NCI-H1694 treated with DMSO at 0.1 percent for 48 hours (cell line): ENCODE measurements at places on chromosomes 13 and 19.

DNA sequence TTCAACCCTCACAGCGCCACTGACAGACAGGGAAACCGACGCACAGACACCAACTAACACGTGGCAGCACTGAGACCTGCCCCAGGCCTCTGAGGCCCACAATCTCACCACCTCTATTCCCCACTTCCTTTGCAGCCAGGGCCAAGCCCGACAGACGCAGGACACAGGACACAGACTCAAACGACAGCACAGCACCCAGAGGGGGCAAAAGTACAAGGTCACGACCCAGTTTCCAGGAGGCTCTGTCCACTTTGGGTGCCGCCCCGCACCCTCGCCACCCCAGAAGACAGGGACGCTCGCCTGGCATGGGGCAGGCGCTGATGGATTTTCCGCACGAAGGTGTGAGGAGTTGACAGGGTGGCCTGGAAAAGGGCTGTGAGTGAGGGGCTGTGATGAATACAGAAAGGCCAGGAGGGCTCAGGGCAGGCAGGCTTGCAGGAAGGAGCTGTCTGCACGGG, 48.8 kb downstream of the MLLT1 start:
- DNase-seq: no peak

- DNase-seq: no peak
Measured at GRCh38 chr13:99376924-99377323, 69.7 kb upstream of the GPR183 start.

DNA sequence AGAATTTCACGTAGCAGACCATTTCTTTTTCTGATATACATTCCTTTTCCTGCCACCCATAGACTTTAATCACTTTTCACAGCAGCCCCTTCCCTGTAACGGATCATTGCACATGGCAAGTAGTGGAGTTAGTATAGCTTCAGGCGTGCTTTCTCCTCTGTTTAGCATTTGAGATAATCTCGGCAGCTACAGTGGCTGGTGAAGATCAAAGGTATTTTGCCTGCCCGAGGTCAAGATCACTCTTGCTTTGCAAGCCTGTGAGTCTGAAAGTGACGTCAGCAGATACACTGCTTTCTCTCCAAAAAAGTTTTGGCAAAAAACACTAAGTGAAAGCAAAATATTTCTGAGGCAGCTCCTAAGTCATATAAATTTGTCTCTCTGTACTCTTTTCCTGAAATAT, 260.0 kb downstream of the NDFIP2 start:
- no peak for DNase-seq

- DNase-seq: no peak
Measured at GRCh38 chr13:109707044-109707741, 79.2 kb downstream of the IRS2 start.

GRCh38 chr19:3710265-3710812, 2.2 kb downstream of the TJP3 start:
- DNase-seq: no peak

- DNase-seq: no peak
Measured at GRCh38 chr13:107117327-107118012, 549.5 kb upstream of the ARGLU1 start.

- DNase-seq: no peak
Measured at GRCh38 chr19:41774515-41774980, 19.2 kb downstream of the CEACAM6 start.

- no peak for DNase-seq
Measured at GRCh38 chr13:114229506-114229905, 5.2 kb upstream of the CDC16 start.

DNA sequence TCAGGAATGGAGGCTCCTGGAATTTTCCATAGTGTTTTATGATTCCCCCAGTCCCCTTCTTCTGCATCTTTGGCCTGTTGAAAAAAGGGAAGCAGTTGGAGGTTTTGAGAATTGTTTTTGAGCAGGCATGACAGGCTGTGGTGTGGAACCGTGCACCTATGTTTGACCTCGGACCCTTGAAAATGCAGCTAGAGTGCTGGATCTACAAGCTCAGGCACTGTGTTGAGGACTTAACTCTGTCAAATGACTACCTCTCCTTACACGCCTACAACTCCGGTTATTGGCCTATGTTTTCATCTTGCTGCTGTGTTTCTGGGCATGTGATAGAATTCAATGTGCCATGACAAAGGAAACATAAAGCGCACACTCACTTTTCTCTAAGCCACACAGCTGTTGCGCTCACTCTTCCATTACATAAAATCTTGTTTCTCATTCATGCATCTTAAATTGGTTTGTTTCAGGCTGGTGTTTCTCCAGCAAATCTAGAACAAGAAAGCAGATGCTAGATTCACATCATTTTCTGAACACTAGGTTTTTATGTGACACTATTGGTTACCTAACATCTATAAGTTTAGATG, 616.6 kb downstream of the FGF9 start:
- no peak for DNase-seq

DNA sequence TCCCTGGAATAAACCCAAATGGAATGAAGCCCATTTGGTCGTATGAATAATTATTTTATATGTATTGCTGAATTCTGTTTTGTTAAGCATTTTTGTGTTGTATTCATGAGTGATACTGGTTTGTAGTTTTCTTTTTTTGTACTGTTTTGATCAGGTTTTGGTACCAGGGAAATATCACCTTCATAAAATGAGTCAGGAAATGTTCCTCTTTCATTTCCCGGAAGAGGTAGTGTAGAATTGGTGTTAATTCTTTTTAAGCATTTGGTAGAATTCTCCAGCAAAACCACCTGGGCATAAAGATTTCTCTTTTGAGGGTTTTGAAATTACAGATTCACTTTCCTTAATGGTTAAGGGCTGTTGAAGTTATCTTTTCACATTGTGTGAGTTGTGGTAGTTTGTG, 13.3 kb downstream of the SPATA13 start:
- no peak for DNase-seq

GRCh38 chr13:51267622-51268021, 45.4 kb downstream of the FAM124A start:
- no peak for DNase-seq

GRCh38 chr19:4969292-4969771, 419 bp downstream of the KDM4B start:
- no peak for DNase-seq

DNA sequence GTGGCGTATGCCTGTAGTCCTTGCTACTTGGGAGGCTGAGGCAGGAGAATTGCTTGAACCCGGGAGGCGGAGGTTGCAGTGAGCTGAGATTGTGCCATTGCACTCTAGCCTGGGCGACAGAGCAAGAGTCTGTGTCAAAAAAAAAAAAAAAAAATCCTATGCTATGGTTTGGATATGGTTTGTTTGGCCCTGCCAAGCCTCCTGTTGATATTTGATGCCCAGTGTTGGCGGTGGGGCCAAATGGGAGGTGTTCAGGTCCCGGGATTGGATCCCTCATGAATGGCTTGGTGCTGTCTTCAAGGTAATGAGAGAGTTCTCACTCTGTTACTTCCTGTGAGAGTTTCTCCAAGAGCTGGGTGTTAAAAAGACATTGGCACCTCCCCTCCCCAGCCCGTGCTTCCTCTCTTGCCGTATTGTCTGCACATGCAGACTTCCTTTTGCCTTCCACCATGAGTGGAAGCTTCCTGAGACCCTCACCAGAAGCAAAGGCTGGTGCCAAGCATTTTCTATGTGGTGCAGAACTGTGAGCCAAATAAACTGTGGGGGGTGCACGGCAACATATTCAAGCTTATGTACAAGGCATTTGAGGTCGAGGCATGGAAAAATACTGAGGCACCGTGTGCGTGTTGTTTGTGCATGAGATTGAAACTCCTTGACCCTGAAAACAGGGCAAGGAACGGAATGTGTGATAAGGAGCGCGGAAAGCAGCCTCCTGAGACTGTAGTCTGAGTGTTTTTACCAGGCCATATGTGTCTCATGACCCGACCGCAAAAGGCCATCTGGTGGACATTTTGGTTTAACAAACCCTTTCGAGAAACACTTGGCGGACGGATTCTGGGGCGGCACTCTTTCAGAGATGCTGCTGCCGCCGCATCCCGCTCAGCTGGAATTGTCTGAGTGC, 7.3 kb downstream of the SIGLEC9 start:
- DNase-seq: no peak

DNA sequence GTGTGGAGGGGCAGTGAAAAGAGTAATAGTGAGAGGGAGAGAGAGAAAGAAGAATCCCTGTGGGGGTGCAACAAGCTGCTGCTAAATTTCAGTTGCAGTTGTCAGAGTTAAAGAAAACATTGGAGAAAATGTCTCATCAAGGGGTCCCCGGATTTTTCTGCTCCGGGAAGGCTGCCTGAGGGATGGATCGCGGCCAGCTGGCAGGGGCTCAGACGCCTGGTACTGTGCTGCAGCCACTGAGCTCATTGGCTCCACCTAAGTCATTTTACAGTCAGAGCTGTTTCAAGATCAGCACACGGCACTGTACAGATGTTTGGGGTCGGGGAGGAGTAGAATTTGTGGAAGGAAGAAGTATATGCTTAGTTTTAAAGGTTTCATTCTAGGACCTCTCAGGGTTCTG, 106.2 kb downstream of the SHISA2 start:
- peak; percentile 51 for DNase-seq

DNA sequence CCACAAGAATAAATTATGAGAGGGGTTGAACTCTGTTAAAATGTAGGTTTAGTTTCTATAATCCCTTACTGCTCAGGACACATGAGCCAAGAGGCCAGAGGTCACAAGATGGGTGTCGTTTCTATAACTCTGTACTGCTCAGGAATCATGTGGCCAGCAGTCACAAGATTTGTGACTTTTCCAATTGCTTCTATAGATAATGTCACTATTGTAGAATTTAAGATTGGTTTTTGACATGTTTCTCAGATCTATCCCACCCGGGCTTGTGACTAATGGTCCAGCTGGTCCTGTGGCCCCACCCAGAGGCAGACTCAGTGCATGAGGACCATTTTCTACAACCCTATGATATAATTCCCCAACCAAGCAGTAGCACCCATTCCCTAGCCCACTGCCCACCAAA, 662.0 kb upstream of the KLF12 start:
- no peak for DNase-seq

DNA sequence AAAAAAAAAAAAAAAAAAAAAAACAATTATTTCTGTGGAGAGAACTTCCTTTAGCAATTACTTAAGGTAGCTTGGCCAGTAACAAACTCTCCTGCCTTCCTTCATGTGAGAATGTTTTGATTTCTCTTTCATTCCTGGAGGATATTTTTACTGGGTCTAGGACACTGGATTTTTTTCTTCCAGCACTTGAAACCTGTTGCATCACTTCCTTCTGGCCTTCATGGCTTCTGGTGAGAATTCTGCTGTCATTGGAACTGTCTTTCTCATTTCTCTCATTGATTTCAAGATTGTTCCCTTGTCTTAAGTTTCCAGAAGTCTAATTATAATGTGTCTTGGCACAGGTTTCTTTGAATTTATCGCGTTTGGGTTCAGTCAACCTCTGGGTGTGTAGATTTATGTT, 19.3 kb upstream of the RAB20 start:
- no peak for DNase-seq

DNA sequence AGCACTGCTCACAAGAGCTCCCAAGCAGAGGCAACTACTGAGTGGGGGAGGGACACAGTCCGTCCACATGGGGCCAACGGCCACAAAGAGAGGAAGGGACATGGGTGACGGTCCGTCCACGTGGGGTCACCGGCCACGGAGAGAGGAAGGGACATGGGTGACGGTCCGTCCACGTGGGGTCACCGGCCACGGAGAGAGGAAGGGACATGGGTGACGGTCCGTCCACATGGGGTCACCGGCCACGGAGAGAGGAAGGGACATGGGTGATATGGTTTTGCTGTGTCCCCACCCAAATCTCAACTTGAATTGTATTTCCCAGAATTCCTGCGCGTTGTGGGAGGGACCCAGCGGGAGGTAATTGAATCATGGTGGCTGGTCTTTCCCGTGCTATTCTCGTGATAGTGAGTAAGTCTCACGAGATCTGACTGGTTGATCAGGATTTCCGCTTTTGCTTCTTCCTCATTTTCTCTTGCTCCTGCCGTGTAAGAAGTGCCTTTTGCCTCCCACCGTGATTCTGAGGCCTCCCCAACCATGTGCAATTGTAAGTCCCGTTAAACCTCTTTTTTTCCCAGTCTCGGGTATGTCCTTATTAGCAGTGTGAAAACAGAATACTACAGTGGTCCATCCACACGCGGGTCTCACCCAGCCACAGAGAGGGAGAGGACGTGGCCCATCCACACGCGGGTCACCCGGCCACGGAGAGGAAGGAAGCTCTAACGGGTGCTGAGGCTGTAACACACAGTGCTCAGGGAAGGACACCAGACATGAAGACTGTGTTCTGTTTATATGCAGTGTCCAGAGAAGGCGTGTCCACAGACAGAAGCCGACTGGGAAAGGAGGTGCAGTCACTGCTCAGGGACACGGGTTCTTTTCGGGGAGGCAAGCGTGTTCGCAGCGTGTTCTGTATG, 48.5 kb downstream of the GAS6 start:
- no peak for DNase-seq

DNA sequence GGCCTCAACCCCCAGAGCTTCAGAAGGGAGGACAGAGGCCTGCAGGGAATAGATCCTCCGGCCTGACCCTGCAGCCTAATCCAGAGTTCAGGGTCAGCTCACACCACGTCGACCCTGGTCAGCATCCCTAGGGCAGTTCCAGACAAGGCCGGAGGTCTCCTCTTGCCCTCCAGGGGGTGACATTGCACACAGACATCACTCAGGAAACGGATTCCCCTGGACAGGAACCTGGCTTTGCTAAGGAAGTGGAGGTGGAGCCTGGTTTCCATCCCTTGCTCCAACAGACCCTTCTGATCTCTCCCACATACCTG, 969 bp upstream of the CEACAM5 start:
- DNase-seq: no peak

- DNase-seq: no peak
Measured at GRCh38 chr19:5743630-5744029, 23.2 kb downstream of the CATSPERD start.

DNA sequence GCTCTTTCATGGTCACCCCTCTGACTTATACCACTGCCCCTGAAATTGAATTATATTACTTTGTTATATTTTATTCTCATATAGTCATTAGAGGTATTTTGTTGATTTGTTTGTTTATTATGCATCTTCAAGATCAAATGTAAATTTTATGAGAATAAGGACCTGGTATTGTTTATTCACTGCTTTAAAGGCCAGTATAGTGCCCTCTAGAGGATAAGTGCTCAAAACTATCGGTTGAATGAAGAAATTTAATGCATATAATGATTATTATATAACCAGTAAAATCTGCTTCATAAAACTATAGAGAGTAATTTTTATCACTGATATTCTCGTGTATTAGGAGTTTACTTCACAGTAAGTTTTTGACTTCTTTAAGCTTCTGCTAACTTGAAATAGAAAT, 1401.9 kb downstream of the SLITRK1 start:
- peak; percentile 4 for DNase-seq

DNA sequence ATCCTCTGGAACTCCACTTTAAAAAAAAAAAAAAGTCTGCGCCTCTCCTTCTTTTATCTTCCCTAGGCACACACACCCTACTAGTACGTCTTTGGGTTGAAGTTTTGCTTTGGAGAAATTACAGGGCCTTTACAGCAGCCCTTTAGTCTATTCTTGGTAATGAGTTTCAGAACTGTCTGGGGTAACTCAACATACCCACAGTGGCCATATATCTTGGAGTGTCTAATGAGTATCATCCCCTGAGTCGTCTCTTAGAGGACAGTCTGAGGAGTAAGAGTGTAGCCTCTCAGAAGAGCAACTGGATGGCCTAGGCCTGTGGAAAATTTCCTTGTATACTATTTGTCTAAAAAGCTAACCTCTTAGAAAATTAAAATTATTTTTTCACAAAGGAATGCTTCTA, 6.1 kb upstream of the ZNF681 start:
- no peak for DNase-seq

- no peak for DNase-seq
Measured at GRCh38 chr19:35673121-35673804, 6.9 kb downstream of the UPK1A start.

- DNase-seq: peak; percentile 41
Measured at GRCh38 chr19:35034588-35035382, 4.5 kb downstream of the SCN1B start.
